ENCODE measurements at places on chromosomes 7 and 10.

DNA sequence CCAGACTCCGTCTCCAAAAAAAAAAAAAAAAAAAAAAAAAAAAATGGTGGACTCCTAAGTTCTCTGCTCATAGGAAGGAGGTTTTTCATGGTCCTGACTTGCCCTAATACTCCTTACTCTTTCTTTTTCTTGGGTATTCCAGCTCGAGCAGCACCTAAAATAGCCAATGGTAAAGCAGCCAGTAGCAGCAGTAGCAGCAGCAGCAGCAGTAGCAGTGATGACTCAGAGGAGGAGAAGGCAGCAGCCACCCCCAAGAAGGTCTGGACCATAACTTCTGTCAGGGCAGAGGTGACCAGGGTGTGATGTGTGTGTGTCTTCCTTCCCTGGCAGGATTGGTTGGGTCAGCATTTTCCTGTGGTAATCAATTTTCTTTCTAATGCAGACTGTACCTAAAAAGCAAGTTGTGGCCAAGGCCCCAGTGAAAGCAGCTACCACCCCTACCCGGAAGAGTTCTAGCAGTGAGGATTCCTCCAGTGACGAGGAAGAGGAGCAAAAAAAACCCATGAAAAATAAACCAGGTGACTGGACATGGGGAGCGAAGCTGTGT lies 6.9 kb downstream of the NOLC1 start:
- DNase-seq, result no peak

GRCh38 chr7:45239486-45239885 lies 81.9 kb downstream of the RAMP3 start:
- DNase-seq, result no peak

- no peak for DNase-seq
Measured at GRCh38 chr10:50421026-50421719, 169.9 kb upstream of the ASAH2 start.

- no peak for DNase-seq
Measured at GRCh38 chr10:132136689-132137088, 50.1 kb upstream of the DPYSL4 start.

GRCh38 chr10:114245121-114245791 lies 6.2 kb downstream of the VWA2 start:
- no peak for DNase-seq

DNA sequence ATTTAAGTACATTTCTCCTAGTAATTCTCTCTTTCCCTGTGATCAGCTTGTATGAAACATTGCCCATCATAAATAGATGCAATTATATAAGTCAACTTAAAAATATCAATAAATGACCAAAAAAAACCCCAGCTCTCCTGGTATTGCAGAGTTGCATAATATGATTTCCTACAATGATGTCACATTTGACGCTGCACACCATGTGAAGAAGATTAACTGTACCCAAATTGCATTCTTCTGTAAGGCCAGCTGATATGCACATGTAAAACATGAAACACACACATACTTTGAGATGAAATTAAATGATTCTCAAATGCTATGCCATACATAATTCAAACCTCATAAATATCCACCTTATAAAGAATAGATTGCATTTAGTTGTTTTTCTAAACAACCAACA lies 115.5 kb downstream of the AGMO start:
- DNase-seq, result no peak

- no peak for DNase-seq
Measured at GRCh38 chr10:124736491-124737136, 7.6 kb downstream of the FAM53B start.

DNA sequence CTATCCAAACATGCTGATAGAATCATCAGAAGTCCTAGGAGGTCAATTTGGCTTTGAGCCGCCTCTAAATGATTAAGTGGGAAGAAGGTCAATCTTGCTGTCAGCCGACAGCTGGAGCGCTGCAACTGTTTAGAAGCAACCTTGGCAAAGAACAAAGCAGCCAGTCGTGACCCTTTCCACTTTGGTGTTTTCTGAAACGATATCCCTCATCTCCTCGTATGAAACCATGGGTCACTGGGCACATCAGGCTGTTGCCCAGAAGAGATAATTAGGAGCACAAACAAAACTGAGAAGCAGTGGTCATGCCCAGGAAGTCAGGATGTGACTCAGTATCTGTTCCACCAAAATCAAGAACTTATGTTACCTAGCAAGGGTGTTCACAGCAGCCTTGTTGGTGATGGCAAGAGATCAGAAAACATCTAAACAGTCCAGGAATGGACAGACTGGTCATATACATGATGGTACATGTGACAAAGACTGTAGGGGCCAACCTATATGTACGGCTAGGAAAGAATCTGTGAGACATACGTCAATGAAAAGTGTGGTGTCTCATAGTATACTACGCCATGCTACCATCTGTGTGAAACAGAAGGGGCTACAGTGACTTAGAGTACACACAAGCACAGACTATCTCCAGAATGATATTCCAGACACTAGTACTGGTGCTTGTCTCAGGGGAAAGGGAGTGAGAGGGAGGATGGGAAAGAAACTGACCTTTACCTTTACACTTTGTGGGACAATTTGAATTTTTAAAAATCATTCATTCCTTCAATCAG lies 22.4 kb downstream of the STN1 start:
- no peak for DNase-seq

GRCh38 chr10:30803892-30804322 lies 174.4 kb upstream of the LYZL2 start:
- DNase-seq, result no peak

GRCh38 chr7:100614308-100614861 lies 2.0 kb downstream of the MOSPD3 start:
- no peak for DNase-seq

DNA sequence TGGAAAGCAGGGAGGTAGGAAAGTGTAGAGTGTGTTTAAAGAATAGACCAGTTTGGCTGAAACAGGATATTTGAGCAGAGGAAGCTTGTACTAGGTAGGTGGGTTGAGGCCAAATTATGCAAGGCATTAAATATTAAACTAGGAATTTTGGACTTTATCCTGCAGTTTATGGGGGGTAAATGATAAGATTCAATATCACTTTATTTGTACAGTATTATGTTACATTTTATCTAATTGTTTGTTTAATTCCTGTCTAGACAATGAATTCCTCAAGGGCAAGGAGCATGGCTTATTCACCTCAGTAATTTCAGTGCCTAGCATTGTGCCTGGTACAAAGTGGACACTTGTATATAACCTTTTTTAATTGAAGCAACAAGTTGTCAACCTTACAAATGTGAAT lies 125.9 kb downstream of the CFTR start:
- no peak for DNase-seq

DNA sequence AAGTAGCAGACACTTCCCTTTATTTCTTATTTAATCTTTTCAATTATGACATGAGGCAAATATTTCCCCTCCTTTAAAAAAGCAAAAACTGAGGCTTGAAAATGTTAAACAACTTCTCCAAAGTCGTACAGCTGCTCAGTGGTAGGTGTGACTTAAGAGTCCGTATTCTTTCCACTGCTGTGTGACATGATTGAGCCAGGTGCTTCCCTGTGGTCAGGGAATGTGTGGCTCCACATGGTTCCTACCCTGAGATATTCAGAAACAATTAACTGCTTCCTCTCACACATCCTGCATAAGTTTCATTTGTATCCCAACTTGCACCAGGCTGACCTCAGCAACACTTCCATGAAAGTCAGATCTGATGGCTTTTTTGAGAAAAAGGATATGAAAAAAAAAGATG lies 13.6 kb downstream of the OPALIN start:
- no peak for DNase-seq

GRCh38 chr10:88810196-88810961 lies 7.8 kb downstream of the LIPM start:
- no peak for DNase-seq

DNA sequence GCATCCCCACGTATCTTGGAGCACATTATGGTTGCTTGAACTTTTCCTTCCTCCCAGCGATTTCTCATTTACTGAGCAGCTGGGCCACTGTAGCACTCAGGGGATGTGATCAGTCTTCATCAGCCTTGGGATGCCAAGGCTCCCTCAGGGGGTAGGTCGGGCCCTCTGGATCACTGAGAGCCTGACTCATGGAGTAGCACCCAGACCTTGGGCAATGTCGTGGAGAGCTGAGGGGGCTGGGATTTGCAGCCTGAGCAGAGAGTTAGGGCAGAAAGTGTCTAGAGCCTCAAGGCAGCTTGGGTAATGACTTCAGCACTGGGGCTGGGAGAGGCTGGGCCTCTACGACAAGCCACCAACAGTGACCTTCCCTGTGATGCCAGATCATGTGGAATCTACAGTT lies 86.5 kb upstream of the CXCL12 start:
- no peak for DNase-seq
